ENCODE measurements at places on chromosomes 3 and 15.

GRCh38 chr3:85560088-85560785 lies 601.4 kb downstream of the CADM2 start:
- no peak for DNase-seq

- DNase-seq = no peak
These were observed 72.8 kb downstream of the ARHGAP31 start for GRCh38 chr3:119367000-119367399.

DNA sequence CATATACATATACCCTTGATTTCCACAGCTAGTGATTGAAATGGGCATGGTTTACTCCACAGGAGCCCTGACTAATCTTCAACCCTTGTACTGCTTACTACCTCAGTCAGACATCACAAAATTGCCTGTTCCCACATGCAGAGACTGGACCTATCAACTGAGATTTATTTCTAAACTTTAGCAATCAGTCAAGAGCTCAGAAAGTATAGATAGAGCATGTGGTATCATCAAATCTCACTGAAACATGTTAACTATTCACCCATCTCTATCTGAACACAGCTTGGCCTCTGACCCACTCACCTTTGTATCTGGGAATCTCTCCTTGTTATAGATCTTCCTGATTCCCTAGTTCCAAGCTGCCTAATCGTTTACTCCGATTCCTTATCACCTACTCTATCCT lies 14.6 kb downstream of the ADAM10 start:
- DNase-seq = no peak

DNA sequence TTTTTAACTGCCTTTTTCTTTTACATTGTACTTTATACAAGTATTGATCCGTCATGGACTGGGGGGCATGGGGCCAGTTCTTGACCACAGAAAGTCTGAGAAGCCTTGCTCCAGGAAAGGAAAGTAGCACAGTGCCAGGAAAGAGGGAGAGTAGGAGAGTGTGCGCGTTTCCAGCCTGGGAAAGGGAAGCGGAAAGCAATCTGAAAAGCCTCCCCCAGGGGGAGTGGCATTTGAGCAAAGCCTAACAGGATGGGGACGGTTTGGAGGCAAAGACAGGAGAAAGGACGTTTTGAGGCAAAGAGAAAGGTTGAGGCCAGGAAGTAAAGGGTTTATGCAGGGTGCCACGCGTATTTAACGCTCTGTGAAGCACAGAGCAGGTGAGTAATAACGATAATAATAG lies 116.9 kb downstream of the RORA start:
- no peak for DNase-seq

GRCh38 chr3:145692751-145693150 lies 468.2 kb downstream of the PLOD2 start:
- no peak for DNase-seq

DNA sequence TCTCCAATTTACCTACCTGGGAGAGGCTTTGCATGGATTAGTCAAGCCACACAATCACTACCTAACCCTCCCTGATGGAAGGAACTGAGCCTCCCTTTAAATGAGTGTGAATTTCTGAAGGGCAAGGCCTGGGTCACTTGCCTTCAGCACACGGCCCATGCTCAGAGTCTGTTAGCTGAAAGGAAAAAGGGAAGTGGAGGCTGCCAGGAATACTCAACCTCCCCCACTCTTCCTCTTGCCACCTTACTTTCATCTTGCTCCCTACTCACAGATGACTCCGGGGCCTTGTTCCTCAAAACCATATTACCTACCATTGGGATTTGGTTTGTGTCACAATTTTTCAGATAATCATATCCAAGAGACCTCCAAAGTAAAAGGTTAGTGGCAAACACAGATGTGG lies 220.0 kb downstream of the ABHD5 start:
- no peak for DNase-seq

DNA sequence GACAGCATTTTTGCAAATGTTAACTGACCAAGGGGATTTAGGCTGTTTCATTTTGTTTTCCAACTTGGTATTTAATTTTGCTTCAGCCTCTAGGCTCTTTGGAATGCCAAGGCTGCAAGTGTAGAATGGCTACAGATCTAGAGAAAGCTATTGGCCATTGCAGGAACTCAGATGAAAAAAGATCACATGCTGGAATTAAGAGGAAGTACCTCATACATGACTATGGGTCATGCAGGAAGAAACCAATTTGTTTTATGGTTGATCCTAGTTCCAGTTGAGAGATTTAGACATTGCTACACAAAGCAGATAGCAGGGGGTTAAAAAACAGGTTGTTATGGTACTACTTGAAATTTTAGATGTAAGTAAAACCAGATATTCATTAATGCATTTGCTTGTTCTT lies 12.7 kb upstream of the CLDN16 start:
- DNase-seq = no peak

- no peak for DNase-seq
These were observed 688.6 kb downstream of the DIPK2A start for GRCh38 chr3:144660186-144660585.

GRCh38 chr3:99630815-99631214 lies 7.6 kb upstream of the COL8A1 start:
- DNase-seq = no peak

DNA sequence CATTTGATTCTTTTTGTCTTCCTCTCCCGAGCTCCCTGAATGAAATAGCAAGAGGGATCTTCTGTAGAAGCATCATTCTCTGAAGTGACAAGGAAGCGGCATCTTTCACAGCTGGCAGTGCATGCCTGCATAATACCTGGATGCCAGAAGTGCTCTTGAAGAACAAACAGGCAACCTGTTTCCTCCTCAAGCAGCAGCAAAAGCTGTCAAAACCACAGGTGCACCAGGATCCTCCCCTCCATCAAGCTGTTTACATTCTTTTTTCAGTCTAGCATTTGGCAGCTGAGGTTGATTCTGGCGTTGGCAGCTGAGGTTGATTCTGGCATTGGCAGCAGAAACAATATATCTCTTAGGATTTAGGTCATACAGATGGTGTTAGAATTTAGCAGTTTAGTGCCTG lies 979.0 kb downstream of the TUSC7 start:
- no peak for DNase-seq

DNA sequence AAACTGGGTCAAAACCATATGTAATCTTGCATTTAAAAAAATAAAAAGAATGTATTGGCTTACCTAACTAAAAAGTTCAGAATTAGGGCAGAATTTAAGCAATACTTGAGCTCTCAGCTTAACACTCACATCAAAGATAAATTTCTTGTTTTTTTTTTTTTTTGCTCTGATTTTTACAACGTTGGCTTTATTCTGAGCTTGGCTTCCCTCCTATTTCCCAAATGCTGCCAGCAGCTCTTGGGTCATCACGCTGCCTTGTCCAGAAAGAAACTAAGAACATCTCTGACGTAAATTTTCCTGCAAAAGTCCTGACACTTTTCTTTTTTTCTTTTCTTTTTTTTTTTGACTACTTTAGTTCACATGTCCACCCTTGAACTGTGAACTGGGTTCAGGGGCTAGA lies 150.6 kb upstream of the TGFBR2 start:
- DNase-seq = no peak

DNA sequence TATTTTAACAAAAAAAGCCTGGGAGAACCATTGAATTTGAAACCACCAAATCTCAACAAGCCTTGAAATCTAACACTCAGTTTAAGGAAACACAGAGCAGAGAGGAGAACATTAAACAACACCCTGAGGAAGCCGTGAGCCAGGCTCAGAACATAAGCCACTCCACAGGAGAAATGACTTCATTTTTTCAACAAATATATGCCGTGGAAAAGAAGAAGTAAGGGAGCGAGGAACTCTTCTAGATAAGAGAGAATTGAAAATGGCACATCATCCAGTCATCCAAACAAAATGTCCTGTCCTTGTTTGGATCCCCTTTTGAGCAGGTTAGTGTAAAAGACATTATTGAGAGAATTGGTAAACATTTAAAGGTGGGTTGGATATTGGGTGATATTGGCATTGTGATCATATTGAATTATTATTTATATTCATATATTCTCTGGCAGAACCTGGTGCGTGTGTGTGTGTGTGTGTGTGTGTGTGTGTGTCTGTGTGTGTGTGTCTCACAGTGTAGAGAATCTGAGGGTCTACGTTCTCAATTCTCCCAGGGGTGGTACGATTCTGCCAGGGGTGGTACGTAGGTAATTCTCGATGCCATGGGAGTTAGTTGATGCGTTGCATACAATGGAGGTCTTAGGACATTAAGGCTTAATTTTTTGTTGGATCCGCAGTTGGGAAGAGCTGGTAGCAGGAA lies 94.4 kb downstream of the ST6GAL1 start:
- DNase-seq = no peak

Data from cerebellar nuclear complex (tissue), 1 donor.